ENCODE measurements at places on chromosomes 11 and 22.

- DNase-seq: no peak
These were observed 1.4 kb downstream of the KDELR3 start for GRCh38 chr22:38469306-38469781.

DNA sequence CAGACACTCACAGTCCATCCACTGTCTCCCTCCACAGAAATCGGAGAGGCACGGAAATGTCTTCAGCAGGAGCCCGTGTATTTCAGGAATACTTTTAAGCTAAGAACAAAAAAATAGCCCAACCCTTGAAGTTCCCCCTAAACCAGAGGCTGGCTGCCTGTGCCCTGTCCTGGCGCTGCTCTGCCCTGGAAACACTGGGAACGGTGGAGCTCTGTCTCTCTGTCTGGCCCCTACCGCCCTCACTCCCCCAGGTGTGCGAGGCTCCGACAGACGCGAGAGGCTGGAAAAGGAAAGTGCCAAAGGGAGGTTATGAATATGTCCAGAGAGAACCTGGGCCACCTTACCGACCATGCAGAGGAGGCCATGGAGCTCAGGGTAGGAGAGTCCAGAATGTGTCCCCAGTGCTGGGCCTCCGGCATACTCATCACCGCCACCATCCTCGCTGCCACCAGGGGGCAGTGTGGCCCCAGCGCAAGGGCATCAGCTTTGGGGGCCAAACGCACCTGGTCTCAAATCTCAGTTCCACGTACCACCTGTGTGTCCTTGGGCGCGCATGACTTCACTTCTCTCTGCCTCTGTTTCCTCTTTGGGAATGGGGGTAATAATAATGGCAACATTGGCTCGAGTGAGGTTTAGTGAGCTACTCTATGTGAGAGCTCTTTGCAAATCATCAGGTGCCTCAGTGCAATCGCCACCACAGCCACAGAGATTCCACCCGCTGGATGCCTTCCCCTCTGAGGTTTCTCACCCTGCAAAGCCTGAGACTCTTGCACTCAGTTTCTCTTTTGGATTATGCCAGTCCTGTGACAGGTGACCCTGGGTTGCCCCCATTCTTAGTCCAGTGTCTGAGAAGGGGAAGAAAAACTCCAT lies 10.4 kb upstream of the SLCO2B1 start:
- DNase-seq: peak; percentile 66

GRCh38 chr11:127376301-127376700 lies 375.7 kb upstream of the KIRREL3 start:
- no peak for DNase-seq

- no peak for DNase-seq
These were observed 188.2 kb downstream of the DBX1 start for GRCh38 chr11:19972091-19972490.

DNA sequence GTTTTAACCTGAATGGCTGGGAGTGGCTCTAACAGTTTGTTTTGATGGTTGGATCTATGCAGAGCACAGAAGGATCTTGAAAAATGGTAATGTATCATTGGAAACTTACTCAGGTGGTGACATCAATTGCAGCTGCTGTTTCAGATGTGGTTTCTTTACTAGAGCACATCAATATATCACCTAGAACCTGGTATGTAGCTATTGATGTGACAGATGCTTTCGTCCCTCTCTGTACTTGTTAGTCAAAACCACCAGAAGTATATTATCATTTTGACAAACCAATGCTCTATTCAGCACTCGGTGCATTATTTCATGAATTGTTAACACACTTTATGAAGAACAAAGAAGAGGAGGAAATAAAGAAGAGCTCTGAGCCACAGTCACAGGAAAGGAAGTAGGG lies 26.6 kb upstream of the SCN3B start:
- no peak for DNase-seq

DNA sequence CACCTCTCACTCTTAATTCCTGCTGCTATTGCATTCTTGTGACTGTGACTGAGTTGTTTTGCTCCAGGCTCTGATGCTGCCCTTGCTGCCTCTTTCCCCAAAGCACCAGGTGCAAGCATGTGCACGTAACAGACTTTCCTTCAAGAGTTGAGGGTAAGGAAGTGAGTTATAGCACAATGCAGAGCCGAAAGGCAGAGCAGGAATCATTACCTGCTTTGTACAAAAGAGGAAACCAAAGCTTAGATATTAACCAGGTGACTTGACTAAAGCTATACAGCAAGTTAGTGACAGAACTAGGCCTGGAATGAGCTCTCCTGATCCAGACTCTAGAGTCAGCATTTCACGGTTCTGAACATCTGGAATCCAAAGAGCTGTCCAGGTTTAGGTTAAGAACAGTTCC lies 33.6 kb downstream of the NEU3 start:
- no peak for DNase-seq

- DNase-seq: no peak
These were observed 24.0 kb downstream of the ABCC8 start for GRCh38 chr11:17452668-17453067.
